ENCODE measurements at places on chromosomes 12 and 14.
A peak's percentile ranks its signal among the peaks of the same experiment; 100 is the strongest.

GRCh38 chr12:1884651-1885050 lies 33.8 kb downstream of the CACNA2D4 start:
- no peak for DNase-seq

GRCh38 chr12:19916196-19916753 lies 452.1 kb upstream of the PDE3A start:
- DNase-seq: no peak

DNA sequence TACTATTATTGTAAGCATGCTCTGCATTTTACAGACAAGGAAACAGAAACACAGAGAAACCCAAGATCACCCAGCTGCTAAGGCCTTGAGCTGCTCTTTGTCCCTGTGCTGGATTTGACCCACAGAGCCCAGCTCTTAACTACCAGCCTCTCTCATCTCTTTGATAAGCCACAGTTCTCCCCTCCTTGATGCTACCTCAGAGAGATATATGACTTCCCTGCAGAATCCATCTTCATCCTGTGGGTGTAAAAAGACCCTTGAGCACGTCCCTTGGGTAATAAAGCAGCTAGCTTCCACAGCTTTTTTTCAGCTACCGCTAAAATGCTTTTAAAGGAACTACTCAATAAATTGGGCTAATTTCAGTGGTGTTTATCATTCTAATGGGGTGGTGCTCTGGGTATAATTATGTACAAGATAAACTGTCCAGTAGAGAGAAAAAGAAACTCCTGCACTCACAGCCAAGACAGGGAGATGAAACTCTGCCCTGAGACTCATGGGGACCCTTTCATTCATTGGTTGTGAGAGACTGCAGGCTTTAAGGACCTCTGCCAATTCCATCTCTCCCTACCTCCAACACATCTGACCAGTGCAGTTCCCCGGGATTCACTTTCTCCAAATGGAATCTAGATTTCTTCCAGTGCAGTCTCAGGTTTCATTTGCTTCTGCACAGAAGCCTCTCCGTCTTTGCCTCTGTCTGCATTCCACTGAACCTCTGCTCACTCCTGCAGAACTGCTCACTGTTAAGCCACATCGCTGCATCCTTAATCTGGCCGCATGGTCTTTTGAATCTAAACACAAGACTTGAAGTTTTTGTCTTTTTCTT lies 24.7 kb upstream of the NTF3 start:
- no peak for DNase-seq

- no peak for DNase-seq
These were observed 6.5 kb downstream of the CERS5 start for GRCh38 chr12:50160643-50161042.

DNA sequence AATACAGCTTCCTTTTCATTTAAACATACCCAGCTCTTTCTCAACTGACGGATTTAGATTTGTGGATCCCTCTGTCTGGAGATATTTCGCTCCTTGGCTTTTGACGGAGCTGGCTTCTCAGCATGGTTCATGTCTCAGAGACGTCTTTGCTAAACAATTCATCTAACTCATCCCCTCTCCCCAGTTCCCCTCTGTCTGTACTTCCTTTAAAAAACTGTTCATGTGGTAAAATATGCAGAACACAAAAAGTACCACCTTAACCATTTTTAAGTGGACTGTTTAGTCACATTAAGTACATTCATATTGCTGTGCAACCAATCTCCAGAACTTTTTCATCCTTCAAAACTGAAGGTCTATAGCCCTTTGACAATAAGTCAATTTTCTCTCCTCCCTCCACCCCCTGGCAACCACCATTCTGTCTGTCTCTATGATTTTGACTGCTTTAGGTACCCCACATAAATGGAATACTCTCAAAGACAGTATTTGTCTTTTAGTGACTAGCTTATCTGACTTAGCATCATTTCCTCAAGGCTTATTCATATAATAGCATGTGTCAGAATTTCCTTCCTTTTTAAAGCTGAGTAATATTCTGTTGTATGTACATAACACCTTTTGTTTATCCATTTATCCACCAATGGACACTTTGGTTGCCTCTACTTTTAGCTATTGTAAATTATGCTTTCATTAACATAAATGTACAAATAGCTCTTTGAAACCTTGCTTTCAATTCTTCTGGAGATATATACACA lies 399.8 kb upstream of the SOX5 start:
- DNase-seq: no peak

DNA sequence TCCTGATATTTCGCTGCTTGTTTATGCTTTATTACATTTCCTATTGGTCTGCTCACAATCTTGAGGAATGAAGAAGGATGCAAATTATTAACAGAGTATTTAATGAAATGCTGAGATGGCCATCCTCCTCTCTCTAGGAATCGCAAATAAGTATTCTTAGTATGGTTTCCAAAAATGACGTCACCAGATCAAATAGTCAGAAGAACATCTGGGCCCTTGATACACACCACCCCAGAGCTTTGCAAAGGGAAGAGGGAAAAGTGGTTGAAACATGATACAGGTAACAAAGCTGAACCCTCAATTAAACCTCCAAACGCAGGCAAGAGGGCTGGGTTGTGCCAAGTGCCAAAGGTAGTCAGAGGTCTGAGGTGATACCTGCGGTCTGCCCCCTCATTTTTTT lies 107.3 kb downstream of the BCL11B start:
- no peak for DNase-seq

DNA sequence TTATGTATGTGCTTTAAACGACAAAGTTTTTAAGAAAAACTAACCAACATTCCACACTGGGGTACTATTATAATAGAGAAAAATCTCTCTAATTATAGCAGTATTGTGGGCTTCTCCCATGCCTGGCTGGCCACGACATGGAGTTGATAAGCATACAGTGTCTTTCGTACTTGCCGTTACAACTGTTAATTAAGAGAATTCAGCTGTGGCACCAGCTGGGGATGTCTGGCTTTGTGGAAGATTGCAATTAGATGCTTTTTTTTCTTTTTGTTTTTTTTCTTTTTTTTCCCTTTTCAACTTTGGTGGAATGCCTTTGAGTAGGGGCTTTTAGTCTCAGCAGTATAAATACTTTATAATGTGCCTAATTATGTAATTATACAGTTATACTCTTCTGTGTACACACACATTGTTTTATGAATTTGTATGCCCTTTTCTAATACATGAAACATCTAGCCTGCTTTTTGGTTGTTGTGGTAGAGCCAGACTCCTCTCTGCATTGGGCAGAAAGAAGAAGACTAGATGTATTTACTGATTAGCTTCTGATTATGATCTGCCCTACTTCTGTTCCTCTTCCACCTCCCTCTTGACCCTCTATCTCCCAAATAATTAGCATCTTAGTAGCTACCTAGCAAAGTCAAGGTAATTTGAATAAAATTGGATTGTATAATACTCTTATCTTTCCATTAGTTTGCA lies 76.4 kb downstream of the SUSD6 start:
- no peak for DNase-seq

- DNase-seq: peak; percentile 94
These were observed 94.1 kb downstream of the PAX9 start for GRCh38 chr14:36755756-36756155.

GRCh38 chr12:116183741-116184141 lies 93.8 kb downstream of the MED13L start:
- no peak for DNase-seq

DNA sequence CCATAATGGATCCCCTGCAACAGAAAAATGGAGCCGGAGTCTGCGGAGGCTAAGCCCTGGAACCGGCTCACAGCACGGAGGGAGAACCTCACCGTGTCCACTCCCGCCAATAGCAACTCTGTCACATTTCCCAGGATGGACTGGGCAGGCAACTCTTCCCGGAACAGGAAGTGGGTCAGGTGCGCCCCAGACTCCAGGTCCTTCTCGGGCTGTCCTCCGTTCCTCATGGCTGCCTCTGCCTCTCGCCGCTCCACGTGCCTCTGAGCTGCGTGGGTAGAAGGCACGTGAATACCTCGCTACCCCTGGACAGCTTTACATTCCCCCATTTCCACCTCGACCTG lies 2.2 kb downstream of the CYP27B1 start:
- no peak for DNase-seq

- no peak for DNase-seq
These were observed 50.1 kb downstream of the CCDC88C start for GRCh38 chr14:91367173-91368171.

DNA sequence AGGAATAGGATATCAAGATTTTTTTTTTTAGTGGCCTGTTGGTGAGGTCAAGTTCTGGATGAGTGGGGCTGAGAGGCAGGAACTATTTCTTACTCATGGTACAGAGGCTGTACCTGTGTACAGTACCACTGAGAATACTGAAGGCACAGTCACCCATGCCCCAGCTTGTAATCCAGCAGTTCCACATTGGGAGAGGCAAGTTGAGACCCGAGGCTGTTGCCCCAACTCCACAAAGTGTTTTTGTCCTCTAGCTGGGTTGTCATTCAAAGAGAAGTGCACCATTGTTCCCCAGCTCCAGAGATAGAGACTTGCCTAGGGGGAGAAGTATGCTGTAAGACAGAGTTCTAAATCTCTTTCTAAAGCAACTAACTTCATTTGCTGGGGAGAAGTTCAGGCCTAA lies 38.7 kb downstream of the ARID2 start:
- DNase-seq: no peak

- no peak for DNase-seq
These were observed 63.8 kb downstream of the PRKCH start for GRCh38 chr14:61385002-61385685.

GRCh38 chr14:60721326-60722106 lies 2.6 kb downstream of the SIX4 start:
- DNase-seq: no peak

DNA sequence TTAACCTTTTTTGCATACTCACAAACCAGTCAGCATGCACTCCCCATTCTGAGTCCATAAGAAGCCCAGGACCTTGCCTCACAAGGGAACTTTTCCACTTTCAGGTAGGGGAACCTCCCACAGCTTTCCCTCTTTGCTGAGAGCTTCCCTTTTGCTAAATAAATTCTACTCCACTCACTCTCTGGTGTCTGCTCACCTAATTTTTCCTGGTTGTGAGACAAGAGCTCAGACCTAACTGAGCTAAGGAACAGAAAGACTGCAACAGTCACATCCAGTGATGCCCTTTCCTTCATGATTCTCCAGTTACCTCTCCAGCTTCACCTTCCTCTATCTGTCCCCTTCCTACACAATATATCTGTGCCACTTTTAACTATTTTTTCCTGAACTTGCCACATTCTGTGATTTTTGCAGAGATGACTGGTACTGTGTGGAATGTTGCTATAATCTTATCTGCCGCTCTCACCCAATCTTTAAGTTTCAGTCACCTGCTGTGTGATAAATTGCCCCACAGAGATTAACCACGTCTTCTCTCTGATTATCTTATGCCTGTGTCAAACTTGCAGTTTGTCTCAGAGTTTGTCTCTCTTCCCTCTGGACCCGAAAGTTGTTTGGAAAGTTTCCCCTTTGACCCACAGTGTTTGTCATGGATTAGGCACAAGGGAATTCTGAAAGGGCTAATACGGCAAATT lies 737.1 kb upstream of the FLRT2 start:
- DNase-seq: no peak

GRCh38 chr12:75525263-75525662 lies 13.9 kb upstream of the KRR1 start:
- DNase-seq: no peak

- DNase-seq: no peak
These were observed 29.2 kb downstream of the TMEM229B start for GRCh38 chr14:67459336-67459735.

GRCh38 chr14:76811561-76811960 lies 1.1 kb downstream of the ANGEL1 start:
- DNase-seq: no peak

DNA sequence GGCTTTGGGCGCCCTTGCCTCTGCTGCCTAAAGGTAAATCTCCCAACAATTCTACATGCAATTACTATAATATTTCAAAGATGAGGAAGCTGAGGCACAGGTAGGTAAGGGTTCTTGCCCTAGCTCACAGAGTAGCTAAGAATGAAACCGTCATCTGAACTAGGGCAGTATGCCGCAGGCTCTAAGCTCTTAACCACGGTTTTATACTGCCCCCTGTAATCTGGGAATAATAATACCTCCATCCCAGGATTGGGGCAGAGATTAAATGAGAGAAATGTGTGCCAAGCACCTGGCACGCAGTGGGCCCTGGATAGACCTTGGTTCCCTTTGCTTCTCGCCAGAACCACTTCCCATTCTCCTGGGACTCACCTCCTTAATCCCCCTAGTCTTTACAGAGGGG lies 1.5 kb upstream of the HRK start:
- DNase-seq: peak; percentile 35

DNA sequence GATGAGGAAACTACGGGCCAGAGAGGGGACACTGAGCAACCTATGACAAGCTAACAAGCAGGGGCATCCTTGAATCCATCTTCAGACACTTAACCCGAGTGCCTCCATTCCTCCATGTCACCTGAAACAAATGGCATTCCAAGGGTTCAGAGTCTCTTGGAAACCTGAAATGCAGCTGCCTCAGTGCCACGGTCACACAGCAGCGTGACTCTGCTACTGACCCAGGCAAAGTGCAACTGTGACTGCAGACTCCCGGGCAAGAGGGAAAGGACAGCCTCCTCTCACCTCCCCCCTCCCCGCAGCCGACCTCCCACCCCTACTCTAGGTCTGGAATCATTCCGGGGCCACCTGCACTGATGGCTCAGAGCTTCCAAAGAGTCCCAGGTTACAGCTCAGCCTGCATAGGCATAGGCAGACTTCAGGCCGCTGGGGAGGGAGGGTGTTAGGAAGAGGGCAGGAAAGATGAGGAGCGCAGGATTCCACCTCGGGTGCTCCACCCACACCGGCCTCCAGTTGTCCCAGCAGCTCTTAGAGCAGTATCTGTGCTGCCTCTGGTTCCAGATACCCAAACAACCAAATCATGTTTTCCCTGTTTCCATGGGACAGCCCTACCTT lies 53.2 kb downstream of the KCNK10 start:
- DNase-seq: no peak

Data from NCI-H446 treated with DMSO at 0.1 percent for 48 hours (cell line).